A172 (cell line): ENCODE measurements at places on chromosomes 7 and 10. TPM values are rescaled to one million over a fixed set of nuclear protein-coding genes. Genes with fewer than 3 reads are reported as not detected.

GRCh38 chr7:122686360-122686878, 12.5 kb downstream of the RNF133 start:
- DNase-seq, result no peak

GRCh38 chr10:52019077-52019555, 295.0 kb upstream of the DKK1 start:
- no peak for DNase-seq

GRCh38 chr10:14407567-14407966, 76.8 kb upstream of the FRMD4A start:
- DNase-seq, result no peak

GRCh38 chr10:133616371-133617130, 10.0 kb downstream of the FRG2B start:
- DNase-seq, result no peak

DNA sequence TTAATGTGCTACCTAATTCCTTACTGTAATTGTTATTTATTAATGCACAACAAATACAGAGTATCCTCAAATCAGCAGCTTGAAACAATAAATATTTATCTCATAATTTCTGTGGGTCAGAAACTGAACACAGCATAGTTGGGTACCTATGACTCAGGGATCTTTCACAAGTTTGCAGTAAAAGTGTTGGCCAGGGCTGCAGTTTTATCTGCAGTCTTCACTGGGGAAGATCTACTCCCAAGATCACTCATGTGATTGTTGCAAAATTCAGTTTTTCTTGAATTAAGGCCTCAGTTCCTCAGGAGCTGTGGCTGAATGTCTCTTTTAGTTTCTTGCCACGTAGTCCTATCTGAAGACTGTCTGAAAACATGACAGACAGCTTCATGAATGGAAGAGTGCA, 237.8 kb downstream of the ZWINT start:
- DNase-seq, result no peak

- DNase-seq, result no peak
Observed at GRCh38 chr10:16909961-16910792, 93.0 kb upstream of the RSU1 start.

DNA sequence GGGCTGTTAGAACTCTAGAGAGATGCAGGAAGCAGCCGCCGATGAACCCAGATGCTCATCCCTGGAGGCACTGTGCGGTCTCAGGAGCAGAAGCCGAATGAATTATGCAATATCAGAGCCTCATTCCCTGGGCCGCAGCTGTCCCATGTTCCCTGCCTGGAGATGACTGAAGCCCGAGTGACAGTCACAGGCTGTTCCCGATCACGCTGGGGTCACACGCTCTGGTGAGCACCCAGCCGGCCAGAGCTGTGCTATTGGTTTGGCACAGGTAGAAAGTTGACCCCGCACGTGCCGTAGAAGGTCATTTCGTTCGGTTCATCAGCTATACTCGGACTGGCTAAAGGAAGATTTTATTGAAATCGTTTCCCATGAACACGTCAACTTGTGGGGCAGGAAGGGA, 140.5 kb upstream of the SH2B2 start:
- DNase-seq, result no peak

GRCh38 chr7:118079369-118079768, 104.6 kb upstream of the LSM8 start:
- DNase-seq, result peak; percentile 25

- DNase-seq, result no peak
Observed at GRCh38 chr7:1050956-1051690, 6.8 kb downstream of the GPR146 start.

DNA sequence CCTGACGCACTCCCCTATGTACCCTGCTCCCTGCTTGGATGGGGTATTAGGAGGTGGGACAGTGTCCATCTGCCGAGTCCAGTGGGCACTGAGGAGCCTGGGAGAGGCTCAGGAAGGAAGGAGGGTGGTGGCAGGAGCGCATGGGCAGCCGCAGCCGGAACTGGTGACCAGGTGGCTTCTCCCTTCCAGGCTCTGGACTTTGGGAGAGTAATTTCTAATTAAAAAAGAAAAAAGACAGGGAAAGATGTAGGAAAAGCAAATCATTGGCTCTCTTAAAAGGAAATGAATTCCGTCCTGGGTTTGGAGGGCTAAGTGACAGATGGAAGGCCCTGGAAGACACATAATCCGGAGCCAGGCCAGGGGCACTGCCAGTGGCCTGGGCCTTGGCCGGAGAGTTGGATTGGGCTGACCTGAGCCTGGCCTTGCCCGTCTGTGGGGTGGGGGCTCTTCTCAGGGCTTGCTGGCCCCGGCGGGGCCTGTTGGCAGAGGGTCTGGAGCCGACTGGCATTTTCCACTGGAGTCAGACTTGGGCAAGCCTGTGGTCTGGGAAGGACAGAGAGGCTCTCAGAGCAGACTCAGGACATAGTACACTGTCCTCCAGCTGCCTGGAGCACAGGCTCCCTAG, 63.0 kb downstream of the NEURL1 start:
- no peak for DNase-seq

Gene ADCYAP1R1
- total RNA-seq, result 0.16 TPM in 1 of 2 replicates, not detected in the other

Gene FOXI2
- not detected in 2 replicates for total RNA-seq

Gene HOXA9
- total RNA-seq, result 74.8 and 88.6 TPM in 2 replicates

Gene AMPH
- 12.4 and 13.4 TPM in 2 replicates for total RNA-seq

Gene SLC16A12
- total RNA-seq, result 0.38 and 0.50 TPM in 2 replicates

Gene PON1
- total RNA-seq, result not detected in 2 replicates
